Body of pancreas (tissue), 4 donors: ENCODE measurements at places on chromosomes 5 and 9. TPM values are rescaled to one million over a fixed set of nuclear protein-coding genes. Genes with fewer than 3 reads are reported as not detected.

- no peak overlapping the region for H3K4me3 ChIP-seq
- H3K27me3 ChIP-seq: no peaks in the 10 kb centered on the region
- H3K36me3 ChIP-seq: no peaks in the 10 kb centered on the region
- no peak overlapping the region for H3K27ac ChIP-seq
Measured at GRCh38 chr5:116652903-116653302, 78.3 kb upstream of the SEMA6A start.

DNA sequence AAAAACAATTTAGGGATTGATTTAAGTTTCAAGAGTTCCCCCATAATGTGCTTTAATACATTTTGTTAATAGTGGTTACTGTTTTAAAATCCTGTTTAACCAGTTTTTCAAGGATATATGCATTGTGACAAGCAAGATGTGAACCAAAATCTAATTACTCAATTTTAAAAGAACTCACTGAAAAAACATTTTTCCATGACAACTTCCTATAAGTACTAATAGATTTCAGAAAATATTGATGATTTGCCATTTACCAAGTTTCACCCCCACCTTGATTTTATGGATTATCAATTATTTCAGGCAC lies 4.9 kb upstream of the DNAJC21 start:
- H3K27ac ChIP-seq: no peak overlapping the region
- DNase-seq: no peak
- no peak overlapping the region for H3K4me3 ChIP-seq
- no peaks in the 10 kb centered on the region for H3K27me3 ChIP-seq

DNA sequence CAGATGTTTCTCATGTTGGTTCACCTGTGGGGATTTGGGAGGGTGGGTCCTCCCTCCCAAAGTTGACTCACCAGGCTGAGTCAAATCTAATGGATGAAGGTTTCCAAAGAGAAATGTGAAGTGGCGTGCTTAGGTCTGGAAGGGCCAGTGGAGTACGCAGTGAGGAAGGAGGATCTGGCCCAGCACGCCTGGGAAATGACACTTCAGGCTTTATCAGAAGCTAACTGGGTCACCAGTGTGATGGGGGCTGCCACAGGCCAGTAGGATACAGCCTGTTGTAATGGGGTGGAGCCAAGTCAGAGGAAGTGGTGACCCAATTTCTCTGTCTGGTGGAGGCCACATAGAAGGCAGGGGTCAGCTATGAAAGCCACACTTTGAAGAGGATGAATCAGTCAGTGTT lies 18.0 kb downstream of the POLR1E start:
- peaks cover 14% of the 10 kb centered on the region for H3K4me1 ChIP-seq
- no peak overlapping the region for H3K4me3 ChIP-seq
- H3K27ac ChIP-seq: no peak overlapping the region
- no peaks in the 10 kb centered on the region for H3K36me3 ChIP-seq
- no peak for DNase-seq

- H3K27me3 ChIP-seq: no peaks in the 10 kb centered on the region
- H3K27ac ChIP-seq: no peak overlapping the region
- no peaks in the 10 kb centered on the region for H3K4me1 ChIP-seq
- H3K36me3 ChIP-seq: no peaks in the 10 kb centered on the region
- H3K4me3 ChIP-seq: no peak overlapping the region
Measured at GRCh38 chr5:174581479-174581878, 142.9 kb upstream of the MSX2 start.

DNA sequence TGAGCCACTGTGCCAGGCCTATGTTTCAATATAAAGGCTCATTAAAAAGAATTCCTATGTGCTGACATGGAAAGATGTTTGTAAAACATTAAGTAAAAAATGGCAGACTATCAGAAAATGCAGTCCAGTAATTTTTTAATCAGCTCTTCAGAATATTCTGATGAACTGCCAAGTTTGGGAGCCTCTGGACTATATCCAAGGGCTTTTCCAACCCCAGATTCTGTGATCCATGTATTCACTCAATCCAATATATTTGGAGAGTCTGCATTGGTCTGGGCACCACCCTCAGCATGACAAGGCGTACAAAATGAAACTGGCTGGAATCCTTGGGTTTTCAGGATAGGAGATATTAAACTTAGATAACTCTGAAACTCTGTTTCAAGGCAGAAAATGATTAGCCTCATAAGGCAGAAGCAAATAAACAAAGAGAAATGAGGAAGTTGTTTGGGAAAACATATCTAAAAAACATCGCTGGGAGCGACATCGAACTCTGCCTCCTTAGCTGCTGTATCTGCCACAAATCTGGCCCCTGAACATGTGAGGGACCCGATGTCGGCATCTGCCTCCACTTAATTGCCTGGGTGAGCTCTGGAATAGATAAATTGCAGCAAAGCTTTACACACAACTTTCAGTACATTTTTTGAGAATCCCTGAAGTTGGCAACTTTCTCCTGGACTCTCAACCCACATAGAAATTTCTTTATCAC lies 14.4 kb downstream of the PDE6A start:
- no peak overlapping the region for H3K4me3 ChIP-seq
- DNase-seq: peak; percentile 24
- H3K4me1 ChIP-seq: no peaks in the 10 kb centered on the region
- peak overlapping the region; percentile 49 for H3K27ac ChIP-seq
- H3K27me3 ChIP-seq: no peaks in the 10 kb centered on the region

DNA sequence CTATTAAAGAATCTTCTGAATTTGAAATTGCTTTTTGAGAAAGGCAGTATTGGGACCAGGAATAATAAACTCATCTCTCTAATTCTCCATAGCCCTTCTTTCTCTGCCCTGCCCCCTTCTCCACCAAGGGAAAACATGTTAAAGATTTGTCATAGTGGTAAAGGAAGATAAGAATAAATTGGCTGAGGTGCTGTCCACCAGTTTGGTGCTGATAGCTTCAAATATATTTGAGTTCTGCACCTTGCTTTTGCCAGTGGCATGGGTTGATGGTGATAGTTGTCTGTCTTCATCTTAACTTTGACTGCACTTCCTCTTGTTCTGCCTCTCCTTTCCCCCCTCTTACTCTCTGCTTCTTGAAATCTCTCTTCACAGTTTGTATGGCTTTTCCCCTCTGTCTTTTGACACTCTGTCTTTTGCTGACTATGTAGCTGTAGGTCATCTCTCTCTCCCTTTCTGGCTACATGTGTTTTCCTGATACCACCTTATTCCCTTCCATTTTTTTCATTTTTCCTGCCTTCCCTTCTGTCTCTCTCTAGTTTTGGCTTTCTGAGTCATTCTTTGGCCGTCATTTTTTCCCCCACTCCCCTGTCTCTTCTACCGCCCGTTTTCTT lies 56.6 kb downstream of the NDUFS4 start:
- DNase-seq: no peak
- no peak overlapping the region for H3K27ac ChIP-seq
- no peaks in the 10 kb centered on the region for H3K4me1 ChIP-seq
- H3K27me3 ChIP-seq: no peaks in the 10 kb centered on the region
- H3K36me3 ChIP-seq: no peaks in the 10 kb centered on the region

DNA sequence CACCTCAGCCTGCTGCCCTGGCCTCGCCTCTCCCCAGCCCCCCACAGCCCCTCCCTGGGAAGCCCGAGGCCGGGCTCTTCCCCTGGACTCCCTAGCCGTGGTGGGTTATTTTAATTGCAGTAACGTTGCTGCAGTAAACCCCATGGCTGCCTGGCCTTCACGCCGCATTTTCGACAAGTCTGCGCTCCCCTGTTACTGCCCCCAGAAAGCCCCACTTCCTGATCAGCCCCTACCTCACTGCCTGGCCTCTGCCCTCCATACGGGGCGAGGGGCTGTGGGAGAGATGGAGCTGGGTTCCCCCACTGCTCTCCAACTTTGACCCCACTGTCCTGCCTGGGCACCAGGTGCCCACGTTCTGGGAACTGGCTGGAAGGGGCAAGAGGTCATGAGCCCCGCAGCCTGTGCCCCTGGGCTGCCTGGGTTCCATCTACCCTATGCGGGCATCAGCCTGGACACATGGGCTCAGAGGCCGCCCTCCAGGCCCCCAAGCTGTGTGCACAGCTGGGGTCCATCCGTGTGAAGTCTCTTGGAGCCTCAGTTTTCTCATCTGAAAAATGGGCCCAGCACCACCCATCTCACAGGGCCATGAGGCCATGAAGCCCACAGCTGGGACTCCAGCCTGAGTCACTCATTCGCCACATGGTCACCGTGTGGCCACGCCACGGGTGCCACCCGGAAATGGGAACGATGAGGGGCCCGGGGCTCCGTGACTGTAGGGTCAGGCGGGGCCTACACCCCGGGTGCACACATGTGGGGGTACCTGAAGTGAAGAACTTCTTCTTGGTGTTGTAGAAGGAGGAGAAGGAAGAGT lies 11.5 kb downstream of the EGFL7 start:
- no peaks in the 10 kb centered on the region for H3K27me3 ChIP-seq
- peak overlapping the region; percentile 76 for H3K27ac ChIP-seq
- H3K4me1 ChIP-seq: peaks cover 58% of the 10 kb centered on the region
- no peaks in the 10 kb centered on the region for H3K36me3 ChIP-seq

The CDKN2B gene
- total RNA-seq: 9.6 TPM

The GKAP1 gene
- total RNA-seq: 8.0 TPM

The OR1L4 gene
- not detected for total RNA-seq

The SVEP1 gene
- total RNA-seq: 23.7 TPM

The DMRT3 gene
- total RNA-seq: not detected

The SH3GL2 gene
- 0.78 TPM for total RNA-seq

The TNC gene
- total RNA-seq: 4.2 TPM
